ENCODE measurements at places on chromosomes 3 and 15.

DNA sequence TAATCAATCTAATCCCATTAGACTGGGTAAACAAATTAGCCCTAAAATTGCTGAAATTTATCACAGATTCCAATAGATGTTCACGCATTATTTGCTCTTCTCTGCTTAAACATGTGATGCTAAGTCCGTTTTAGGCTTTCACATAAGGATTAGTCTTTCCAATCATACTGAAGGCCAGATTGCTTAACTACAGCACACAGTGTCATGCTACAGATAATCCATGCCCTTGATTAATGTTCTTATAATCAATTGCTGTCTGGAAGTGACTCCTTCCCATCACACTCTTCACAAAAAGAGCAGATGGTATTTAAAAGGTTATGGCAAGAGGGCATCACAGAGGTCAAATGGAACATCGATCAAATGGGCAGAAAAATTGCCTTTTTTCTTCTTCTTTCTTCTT is 471.5 kb upstream of the ROBO1 start:
- DNase-seq, result no peak

DNA sequence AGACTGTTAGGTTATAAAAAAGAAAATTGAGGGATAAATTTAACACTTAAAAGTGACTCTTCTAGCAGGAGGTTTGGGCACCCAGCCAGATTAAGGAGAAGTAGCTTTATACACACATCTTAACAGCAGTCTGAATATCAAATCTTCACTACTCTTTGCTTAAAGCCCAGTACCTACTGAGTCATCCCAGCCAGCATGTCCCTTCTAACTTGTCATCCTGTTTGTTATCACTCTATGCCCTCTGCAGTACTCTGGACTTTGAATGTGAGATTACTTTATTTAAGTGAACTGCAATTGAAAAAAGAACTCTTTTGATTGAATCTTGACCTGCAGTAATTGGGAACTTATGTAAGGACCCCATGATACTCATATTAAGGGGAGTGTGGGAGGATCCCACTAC is 77.6 kb downstream of the FHIT start:
- no peak for DNase-seq

DNA sequence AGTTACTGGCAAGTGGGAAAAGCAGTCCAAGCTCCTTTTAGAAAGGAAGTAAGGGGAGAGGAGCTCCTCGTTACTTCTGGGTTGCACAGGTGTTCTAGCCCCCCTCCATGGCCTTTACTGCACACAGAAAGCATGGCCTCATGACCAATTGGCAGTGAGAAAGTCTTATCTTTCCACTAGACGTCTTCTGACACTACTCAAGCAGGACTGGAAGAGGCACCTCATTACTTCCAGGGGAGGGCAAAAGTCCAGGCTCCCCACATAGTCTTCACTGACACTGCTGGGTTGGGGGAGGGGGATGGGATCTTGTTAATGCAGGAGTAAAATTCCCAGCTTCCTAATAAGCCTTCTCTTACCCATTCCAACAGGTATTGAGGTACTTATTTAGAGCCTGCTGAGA is 27.6 kb upstream of the TM2D3 start:
- no peak for DNase-seq

DNA sequence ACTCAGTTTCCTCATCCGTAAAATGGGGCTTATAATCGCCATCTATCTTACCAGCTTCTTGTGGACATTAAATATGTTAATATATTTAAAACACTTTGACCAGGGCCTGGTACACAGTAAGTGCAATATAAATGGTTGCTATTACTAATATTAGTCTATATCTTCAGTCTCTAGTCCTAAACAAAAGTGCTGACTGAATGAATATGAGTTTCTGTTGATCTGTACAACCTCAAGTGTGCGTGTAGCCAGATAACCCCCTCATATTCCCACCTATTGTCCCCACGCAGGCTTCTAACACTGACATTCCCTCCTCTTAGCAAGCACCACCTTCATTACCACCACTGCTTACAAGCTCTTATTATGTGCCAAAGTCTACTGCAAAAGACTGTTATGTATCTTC is 27.6 kb upstream of the LMCD1 start:
- DNase-seq, result no peak

DNA sequence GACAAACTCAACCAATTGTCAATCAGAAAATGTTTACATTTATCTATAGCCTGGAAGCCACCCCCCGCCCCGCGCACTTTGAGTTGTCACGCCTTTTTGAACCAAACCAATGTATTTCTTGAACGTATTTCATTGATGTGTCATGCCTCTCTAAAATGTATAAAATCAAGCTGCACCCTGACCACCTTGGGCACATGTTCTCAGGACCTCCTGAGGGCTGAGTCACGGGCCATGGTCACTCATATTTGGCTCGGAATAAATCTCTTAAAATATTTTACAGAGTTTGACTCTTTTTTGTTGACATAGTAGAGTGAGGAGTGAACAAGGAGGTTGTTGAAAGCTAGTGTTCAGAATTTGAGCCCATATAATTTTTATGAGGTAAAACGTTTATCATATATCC is 6.5 kb downstream of the MCTP2 start:
- no peak for DNase-seq

DNA sequence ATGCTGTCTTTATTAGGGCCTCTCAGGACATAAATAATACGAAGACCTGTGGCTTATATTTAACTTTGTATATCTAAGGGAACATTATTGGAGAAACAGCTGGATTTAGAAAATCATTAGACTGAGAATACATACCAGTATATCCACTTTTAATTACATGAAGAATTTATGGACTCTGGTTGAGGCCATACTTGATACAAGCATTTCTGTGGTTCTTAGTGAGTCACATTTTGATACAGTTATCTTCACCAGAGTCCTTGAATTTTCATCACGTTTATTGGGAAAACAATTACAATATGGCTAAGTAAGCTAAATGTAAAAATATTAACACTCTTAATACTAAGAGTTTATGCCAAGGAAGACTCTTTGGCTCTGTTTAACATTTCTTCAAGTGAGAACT is 9.9 kb downstream of the KIF23 start:
- DNase-seq, result no peak

GRCh38 chr3:66450390-66451022 is 50.3 kb downstream of the LRIG1 start:
- no peak for DNase-seq

GRCh38 chr15:80660119-80660518 is 35.0 kb upstream of the ABHD17C start:
- DNase-seq, result peak; percentile 17

- no peak for DNase-seq
Measured at GRCh38 chr3:136910697-136911096, 47.1 kb upstream of the IL20RB start.

DNA sequence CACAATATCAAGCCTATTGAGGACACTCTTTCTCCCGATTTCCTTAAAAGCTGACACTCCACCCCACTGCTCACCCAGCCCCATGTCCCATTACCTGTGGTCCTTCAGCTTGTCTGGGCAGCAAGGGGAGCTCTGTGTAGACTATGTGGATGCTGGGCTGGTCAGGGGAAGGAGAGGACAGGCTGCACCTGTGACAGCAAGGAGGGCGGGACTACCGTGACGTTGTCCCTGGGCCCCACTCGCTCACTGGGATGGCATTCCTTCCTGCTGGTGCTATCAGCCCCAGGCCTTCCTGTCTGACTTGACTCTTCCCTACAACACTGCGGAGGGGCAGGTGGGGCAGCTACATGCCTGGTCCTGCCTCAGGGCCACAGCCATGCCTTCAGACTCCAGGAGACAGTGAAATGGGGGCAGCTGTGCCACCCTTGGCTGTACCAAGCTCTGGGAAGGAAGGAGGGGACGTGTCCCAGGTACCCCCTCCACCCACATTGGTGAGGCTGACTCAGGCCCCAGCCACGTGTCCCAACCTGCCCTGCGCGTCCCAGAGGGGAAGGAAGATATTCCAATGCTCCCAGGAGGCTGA is at the start of gene TMEM40:
TSS of gene TMEM40 (minus strand) at position 163 of the 583 bp plus-strand sequence. CDS start 9,427 bp downstream, outside the sequence.
- no peak for DNase-seq

DNA sequence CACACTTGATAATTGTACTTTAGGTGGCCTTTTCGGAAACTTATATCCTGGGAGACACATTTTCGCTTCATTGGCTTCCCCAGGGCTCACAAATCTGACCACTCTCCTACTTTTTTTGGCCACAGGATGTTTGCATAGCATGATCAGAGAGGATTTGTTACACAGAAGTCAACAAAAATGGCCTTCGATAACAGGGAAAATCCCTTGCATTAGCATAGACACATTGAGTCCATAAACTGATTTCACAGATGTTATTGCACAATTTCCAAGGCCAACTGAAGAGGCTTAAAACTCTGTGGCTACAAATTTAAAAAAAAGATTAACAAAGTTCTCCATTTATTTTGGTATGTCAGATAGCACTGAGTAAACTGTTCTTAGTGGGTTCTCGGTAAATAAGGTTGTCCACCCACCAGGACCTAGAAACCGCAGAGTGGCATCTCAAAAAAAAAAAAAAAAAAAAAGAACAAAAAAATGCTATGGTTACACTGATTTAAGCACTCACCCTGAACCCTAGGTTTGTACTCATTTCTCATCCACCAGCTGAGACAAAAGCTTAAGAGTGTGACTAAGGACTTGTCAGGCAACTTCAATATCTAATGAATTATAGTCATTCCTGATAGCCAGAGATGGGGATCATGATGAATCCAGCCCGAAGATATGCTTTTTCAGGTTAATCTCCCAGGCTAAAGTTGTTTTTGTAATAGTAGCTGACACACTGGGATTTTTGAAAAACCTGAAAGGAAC is 188.9 kb upstream of the SYNPR start:
- no peak for DNase-seq

Measured in progenitor cell of endocrine pancreas (in vitro differentiated cells).